KBM-7 (cell line): ENCODE measurements at places on chromosomes 1 and 21.
A peak's percentile ranks its signal among the peaks of the same experiment; 100 is the strongest.

GRCh38 chr1:203858055-203858454 lies 3.3 kb upstream of the SNRPE start:
- no peak for DNase-seq

DNA sequence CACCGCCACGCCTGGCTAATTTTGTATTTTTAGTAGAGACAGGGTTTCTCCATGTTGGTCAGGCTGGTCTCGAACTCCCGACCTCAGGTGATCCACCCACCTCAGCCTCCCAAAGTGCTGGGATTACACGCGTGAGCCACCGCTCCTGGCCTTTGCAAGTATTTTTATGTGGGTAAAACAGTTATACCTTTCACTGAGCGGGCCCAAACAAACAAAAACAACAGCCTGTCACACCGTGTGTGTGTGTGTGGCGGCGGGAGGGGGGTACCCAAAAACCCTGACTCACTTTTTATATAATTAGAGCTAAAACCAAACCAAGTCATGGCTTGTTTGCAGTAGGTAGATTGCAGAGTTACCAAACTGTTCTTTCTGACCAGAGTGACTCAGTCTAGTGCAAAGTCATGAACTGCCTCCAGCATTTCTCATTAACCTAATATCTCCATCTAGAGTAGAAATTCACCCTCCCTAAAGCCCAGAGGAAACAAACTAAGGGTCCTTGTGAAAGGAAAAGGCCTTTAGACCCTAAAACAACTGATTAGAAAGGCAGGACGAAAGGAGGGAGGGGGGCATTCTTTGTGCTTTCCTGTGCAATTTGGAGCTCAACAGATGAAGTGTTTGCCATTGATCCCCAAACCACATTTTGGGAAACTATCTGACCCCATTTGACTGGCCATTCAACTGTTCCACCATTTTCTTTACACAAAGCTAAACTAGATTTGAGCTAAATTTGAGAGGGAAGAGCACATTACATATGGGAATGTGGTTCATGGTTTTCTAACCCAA lies 181.0 kb downstream of the DHRS3 start:
- no peak for DNase-seq

DNA sequence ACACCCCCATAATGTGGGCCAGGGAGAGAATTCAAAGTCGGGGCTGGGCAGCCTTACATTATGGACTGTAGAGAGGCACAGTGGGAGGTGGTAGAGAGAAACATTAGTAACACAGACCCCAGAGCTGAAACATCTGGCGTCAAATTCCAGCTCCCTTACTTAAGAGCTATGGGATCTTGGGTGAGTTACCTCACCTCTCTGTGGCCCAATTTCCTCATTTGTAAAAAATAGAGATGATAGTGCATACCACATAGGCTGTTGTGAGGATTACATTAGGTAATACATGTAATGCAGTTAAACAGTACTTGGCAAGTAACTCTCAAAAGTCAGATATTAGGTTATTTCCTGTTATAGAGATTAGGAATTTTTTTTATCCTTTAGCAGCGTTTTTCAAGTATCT lies 160.5 kb upstream of the KIAA0040 start:
- no peak for DNase-seq

- DNase-seq = no peak
Observed at GRCh38 chr1:165896277-165896676, 68.9 kb downstream of the UCK2 start.

DNA sequence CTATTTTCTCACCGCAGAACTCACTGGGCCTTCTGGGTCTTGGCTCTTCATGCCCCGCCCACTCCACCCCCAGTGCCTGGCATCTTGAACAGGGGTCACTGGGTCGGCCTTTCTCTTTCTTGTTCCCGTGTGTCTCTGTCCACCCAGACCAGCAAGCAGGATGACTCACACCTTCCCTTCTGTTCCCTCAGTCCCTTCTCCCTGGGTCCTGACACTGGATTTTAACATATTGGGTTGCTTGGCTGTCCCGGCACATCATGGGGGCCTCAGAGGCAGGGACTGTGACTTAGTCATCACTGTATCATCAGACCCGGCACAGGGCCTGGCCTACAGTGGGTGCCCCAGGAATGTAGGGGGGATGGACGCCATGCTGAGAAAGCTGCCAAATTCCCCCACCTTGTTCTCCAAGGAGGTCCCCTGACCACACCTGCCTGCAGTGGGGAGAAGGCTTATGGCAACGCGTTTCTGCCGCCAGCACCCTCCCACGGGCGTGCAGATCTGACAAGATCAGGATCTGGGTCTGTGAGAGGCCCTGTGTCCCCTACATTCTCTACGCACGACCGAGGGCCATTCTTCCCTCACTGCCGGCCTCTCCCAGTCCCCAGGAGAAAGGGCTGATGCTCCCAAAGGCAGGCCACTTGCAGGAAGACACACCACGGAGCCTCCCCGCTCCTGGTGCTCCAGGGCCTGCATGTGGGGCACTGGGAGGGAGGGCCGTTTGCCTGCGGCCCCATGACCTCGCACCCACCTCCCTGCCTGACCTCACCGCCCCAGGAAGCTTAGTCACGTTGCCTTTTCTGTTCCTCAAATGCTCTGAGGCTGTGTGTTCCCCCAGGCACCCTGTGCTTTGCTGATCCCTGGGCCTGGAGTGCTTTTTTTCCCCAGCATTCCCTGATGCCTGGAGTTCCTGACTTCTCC lies 157.2 kb upstream of the TMEM51 start:
- no peak for DNase-seq

- DNase-seq = no peak
Observed at GRCh38 chr1:4647391-4647790, 7.0 kb upstream of the AJAP1 start.

GRCh38 chr21:42777757-42778344 lies 101.5 kb downstream of the WDR4 start:
- DNase-seq = no peak

- DNase-seq = peak; percentile 37
Observed at GRCh38 chr1:62356257-62356835, 37.1 kb upstream of the KANK4 start.

- no peak for DNase-seq
Observed at GRCh38 chr1:43315481-43315880, 14.7 kb downstream of the TIE1 start.

DNA sequence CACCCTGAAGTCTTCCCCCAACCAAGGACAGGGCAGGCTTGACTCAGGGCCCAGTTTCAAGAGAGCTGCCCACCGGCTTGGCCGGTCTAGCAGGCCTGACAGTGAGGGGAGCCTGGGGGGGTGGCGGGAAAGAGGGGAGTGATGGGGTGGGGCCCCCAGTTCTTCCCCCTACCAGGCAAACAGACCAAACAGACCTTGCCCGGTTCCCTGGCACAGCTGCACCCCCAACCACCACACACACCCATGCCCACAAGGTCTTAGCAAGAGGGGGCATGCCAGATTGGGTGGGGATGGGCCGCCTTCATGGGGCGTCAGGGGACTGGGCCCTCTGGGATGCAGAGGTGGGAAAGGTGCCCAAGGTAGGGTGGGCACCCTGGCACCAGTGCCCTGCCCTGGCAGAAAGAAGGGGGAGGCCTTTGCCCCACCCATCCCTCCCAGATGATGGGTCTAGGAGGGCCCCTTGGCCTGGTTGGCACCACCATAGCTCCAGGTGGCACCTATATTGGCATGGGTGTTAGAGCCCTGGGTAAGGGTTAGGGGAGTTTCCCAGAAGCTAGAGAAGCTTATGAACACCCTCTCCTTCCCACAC lies 8.9 kb downstream of the ZBTB7B start:
- DNase-seq = no peak

DNA sequence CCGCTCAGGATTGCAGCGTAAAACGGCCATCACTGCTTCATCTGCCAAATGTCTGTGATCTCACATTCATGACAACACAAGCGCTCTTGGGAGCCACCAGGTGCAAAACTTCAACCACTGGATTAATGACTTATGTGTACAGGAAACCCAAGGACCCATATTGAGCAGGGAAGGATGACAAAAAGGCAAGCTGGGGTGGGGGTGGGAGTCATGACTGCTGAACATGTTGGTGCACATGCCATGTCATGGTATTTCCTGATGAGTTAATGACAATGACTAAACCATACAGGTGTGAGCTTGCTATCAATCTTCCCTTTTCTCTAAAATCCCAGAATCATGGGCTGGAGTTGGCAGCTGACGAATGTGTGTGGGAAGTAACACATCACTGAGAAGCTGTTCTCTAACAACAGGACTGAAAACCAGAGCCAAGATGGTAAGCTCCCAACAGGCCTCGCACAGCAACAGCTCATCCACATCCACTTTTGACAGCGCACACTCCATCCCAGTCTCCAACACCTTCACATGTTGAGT lies 3.1 kb upstream of the SH2D5 start:
- no peak for DNase-seq

GRCh38 chr1:109573785-109574184 lies 25.4 kb downstream of the GNAI3 start:
- peak; percentile 14 for DNase-seq

- no peak for DNase-seq
Observed at GRCh38 chr21:46095814-46096595, 1.9 kb upstream of the COL6A2 start.

GRCh38 chr1:153490272-153491051 lies 30.0 kb upstream of the S100A7 start:
- no peak for DNase-seq

- DNase-seq = no peak
Observed at GRCh38 chr1:38381256-38381655, 334.7 kb upstream of the POU3F1 start.

DNA sequence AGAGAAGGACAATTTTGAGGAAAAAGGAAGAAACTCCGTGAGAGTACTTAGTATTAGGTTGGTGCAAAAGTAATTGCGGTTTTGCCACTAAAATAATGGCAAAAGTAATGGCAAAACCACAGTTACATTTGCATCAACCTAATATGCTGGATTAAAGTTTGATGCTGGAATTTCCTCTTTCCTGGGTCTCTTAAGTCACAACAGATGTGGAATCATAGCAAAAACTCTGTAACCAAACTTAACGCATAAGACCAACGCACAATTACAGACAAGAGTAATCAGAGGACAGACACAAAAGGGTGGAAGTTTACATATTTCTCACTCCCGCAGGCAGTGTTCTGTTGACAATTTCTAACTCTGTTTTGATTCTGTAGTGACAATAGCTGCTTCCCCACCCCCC lies 182.4 kb downstream of the BACH1 start:
- DNase-seq = no peak

- peak; percentile 19 for DNase-seq
Observed at GRCh38 chr1:222171005-222171404, 376.9 kb downstream of the HHIPL2 start.

DNA sequence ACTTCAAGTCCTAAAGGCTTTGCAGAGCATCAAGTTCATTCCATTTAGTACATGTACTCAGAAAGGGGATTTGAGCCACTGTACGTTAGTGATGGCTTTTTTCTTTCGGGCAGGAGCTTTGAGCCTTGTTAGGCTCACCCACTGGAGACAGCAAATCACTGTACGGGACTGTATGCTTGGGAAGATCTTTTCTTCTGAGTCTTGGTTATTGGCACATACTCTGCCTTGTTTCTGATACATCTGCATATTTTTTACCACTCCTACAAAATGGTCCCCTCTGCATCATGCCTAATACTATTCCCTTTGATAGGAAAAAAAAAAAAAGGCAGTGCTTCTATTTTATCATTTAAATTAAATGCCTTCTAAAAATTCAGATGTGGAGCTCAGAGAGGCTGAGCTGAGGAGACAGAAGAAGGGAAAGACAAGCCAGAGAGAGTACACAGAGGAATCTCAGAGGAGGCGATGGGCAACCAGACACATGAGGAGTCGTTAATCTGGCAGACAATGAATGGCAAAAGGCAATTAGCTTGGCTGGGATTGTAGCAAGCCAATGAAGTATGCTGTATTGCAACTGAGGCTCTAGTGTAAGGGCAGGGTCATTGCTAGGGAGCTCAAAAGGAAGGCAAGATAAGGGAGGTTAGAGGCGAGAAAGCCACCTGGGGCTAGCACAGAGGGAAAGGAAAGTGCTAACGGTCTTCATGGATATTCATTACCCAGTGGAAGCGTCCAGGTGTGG lies 39.4 kb downstream of the PHC2 start:
- DNase-seq = no peak

DNA sequence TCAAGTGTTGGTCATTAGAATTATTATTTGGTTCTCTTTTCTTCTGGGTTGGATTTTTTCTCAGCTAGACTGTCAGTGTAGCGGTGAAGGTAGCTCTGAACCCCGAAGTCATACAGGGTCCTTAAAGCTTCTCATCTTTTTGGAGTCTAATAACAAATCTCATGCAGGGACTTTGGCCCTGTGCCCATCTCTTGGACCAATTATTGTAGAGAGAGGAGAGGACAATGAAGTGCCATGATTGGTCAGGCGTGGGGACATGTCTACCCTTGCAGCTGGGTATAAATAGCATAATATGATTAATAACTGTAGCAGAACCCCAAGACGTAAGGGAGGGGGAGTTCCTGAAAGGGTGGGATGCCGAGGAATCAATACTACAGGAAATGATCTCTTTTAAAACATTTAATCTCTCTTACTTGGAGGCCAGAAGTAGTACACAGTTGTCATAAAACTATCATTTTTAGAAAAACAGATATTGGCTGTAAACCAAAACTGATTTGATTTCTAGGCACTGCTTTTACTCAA lies 8.8 kb downstream of the MAGI3 start:
- no peak for DNase-seq

GRCh38 chr21:46557469-46557868 lies 47.4 kb downstream of the S100B start:
- no peak for DNase-seq

- no peak for DNase-seq
Observed at GRCh38 chr1:159279773-159280172, 22.4 kb upstream of the FCER1A start.

DNA sequence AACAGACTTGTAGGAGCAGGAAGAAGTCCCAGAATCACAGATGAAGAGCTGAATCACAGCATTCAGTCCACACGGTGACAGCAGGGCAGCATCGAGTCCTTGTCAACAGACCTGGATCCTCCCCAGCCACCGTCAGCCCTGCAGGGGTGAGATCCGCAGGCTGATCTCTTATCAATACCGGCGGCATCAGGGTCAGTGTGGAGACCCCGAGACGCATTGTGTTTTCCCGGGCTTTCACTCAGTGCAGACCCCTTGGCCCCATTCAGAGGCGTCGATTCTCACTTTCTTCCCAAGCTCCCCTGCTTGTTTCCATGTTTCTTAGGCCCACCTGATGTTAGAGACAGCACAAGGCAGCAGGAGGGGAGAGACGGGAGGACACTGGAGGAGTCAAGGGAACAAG lies 609.6 kb downstream of the PTPRU start:
- DNase-seq = no peak
